Stomach (tissue), 19 donors: ENCODE measurements at places on chromosomes 16 and 17. TPM values are rescaled to one million over a fixed set of nuclear protein-coding genes. Genes with fewer than 3 reads are reported as not detected.

GRCh38 chr16:84823484-84823883, 3.7 kb downstream of the CRISPLD2 start:
- H3K36me3 ChIP-seq: no peaks in the 10 kb centered on the region
- no peaks in the 10 kb centered on the region for H3K27me3 ChIP-seq
- peak overlapping the region; percentile 79 for H3K27ac ChIP-seq
- H3K4me1 ChIP-seq: peaks cover 67% of the 10 kb centered on the region

The TBC1D3G gene
- 0.61 TPM for polyA plus RNA-seq

DNA sequence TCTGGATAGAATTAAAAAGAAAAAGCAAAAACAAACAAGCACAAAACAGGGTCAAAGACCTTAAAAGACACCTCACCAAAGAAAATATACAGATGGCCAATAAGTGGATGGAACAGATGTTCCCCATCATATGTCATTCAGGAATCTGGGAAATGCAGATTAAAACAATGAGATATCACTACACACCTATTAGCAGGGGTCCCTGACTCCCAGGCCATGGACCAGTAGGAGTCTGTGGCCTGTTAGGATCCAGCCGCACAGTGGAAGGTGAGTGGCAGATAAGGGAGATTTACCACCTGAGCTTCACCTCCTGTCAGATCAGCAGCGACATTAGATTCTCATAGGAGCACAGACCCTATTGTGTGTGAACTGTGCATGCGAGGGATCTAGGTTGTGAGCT, 167.9 kb downstream of the HS3ST4 start:
- no peaks in the 10 kb centered on the region for H3K4me1 ChIP-seq
- no peak for DNase-seq
- no peaks in the 10 kb centered on the region for H3K36me3 ChIP-seq

GRCh38 chr16:24309258-24310142, 53.4 kb downstream of the CACNG3 start:
- no peak overlapping the region for H3K27ac ChIP-seq
- no peaks in the 10 kb centered on the region for H3K4me1 ChIP-seq
- H3K4me3 ChIP-seq: no peak overlapping the region
- no peaks in the 10 kb centered on the region for H3K27me3 ChIP-seq
- peak; percentile 36 for DNase-seq

GRCh38 chr17:17419631-17420030, 57.2 kb upstream of the MED9 start:
- no peak for DNase-seq
- peaks cover 11% of the 10 kb centered on the region for H3K4me1 ChIP-seq
- H3K4me3 ChIP-seq: no peak overlapping the region
- H3K36me3 ChIP-seq: no peaks in the 10 kb centered on the region
- no peaks in the 10 kb centered on the region for H3K27me3 ChIP-seq

DNA sequence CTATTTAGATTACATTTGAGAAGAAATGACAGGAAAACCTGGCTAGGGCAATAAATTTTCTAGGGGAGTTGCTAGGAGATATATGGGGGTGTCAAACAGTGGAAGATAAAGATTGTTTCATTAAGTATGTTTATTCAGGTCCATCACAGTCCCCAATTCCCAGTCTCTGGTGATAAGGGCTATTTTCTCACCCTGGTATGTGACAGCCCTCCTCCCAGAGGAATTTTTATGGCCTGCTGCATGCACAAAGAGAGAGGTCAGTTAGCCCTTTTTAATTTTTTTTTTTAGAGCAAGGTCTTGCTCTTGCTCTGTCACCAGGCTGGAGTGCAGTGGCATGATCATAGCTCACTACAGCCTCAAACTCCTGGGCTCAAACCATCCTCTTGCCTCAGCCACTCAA, 53.6 kb upstream of the ATF7IP2 start:
- DNase-seq: no peak
- H3K4me3 ChIP-seq: no peak overlapping the region
- no peaks in the 10 kb centered on the region for H3K4me1 ChIP-seq
- H3K27me3 ChIP-seq: no peaks in the 10 kb centered on the region
- no peaks in the 10 kb centered on the region for H3K36me3 ChIP-seq

The ALOX12 gene
- 3.4 TPM for polyA plus RNA-seq

- no peak for DNase-seq
- H3K4me3 ChIP-seq: no peak overlapping the region
- H3K4me1 ChIP-seq: no peaks in the 10 kb centered on the region
Observed at GRCh38 chr17:35101036-35101435, 18.6 kb downstream of the RAD51D start.

The TEX14 gene
- polyA plus RNA-seq: not detected

DNA sequence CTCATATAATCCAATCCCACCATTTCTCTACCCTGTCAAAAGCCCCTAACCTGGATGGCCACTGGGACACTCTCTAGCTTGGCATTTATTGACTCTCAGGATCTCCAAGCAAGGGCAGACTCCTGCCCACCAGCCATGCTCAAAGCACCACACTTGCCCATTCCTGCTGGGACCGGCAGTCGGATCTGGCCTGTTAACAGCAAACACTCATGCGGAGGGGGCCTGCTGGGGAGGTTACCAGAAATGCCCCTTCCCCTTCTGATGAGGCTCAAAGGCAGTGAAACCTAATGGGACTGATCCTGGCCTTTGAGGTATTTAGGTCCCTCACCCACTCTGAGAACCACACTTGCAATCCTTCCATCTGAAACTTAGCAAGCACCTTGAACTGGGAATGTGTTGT, 6.5 kb upstream of the CCL1 start:
- H3K4me1 ChIP-seq: peaks cover 5% of the 10 kb centered on the region
- no peak for DNase-seq
- no peak overlapping the region for H3K4me3 ChIP-seq
- H3K36me3 ChIP-seq: no peaks in the 10 kb centered on the region
- H3K27me3 ChIP-seq: peaks cover 28% of the 10 kb centered on the region
- no peak overlapping the region for H3K27ac ChIP-seq
